NCI-H2081 treated with DMSO at 0.1 percent for 48 hours (cell line): ENCODE measurements at places on chromosomes 11 and 22.

- no peak for DNase-seq
Measured at GRCh38 chr11:66854729-66855211, 2.1 kb upstream of the LRFN4 start.

GRCh38 chr22:40898850-40899357 is 37.0 kb upstream of the DNAJB7 start:
- DNase-seq, result peak; percentile 9

DNA sequence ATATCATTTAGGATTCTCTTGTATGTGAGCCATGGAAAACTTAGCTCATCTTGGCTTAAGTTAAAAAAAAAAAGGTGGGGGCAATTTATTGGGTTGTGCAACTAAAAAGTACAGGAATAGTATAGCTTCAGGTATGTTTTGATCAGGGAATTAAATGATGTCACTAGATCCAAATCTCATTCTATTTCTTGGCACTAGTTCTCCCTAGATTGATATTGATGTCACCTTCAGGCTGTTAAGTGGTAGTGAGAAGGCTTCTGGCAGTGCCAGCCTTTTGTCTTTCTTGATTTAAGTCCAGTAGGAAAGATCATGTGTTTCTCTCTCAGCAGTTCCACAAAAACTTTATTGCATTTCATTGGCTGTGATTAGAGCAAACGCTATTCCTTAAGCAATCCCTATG is 65.0 kb upstream of the ZBED5 start:
- no peak for DNase-seq

GRCh38 chr11:43895601-43896000 is 15.0 kb downstream of the ALKBH3 start:
- DNase-seq, result no peak

- DNase-seq, result no peak
Measured at GRCh38 chr11:76783294-76783895, at the start of gene TSKU. Gene TSKU, plus strand, starts transcription at chr11:76783356. Its CDS starts 12,261 bp downstream, at chr11:76795617.

GRCh38 chr11:70205049-70205725 is 2.1 kb downstream of the FADD start:
- DNase-seq, result no peak

DNA sequence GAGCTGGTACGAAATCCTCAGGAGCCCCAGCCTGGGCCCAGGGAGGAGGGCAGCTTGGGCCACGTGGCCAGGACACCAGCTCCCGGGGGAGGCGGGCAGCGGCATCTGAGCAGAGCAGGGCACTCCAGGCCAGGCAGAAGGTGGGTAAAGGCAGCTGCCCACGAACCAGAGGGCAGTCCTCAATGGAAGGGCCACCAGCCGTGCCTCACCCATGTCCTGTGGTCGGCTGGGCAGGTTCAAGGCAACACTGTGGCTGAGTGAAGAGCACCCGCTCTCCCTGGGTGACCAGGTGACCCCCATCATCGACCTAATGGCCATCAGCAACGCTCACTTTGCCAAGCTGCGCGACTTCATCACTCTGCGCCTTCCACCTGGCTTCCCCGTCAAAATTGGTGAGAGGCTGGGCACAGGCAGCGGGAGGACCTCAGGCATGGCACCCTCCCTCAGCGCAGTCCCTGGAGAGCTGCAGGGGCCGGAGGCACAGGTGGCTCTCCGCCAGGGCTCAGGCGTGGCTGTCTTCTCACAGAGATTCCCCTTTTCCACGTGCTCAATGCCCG is 2.5 kb upstream of the SSH3 start:
- DNase-seq, result no peak

DNA sequence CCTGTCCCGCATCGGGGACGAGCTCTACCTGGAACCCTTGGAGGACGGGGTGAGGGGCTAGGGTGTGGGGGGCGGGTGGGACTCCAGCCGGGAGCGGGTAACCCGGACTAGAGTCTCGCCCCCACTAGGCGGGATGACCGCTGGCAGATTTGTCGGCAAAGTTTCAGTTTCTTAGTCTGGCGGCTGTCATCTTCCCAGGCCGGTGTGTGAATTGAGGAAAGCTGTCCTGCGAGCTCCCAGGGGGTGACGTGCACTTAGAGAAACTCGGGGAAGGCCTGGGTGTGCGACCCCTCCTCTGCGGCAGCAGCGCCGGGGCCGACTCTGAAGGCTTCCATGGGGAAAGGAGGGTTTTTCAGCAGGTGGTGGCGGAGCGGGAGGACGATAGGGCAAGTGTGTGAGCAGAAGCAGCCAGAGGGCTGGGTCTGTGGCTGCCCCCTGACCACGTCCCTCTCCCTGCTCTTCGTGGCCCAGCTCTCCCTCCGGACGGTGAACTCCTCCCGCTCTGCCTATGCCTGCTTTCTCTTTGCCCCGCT is 463 bp downstream of the RAD9A start:
- DNase-seq, result no peak

GRCh38 chr22:20563941-20564371 is 56.5 kb downstream of the MED15 start:
- no peak for DNase-seq

GRCh38 chr22:32478994-32479393 is 4.4 kb downstream of the FBXO7 start:
- DNase-seq, result no peak

DNA sequence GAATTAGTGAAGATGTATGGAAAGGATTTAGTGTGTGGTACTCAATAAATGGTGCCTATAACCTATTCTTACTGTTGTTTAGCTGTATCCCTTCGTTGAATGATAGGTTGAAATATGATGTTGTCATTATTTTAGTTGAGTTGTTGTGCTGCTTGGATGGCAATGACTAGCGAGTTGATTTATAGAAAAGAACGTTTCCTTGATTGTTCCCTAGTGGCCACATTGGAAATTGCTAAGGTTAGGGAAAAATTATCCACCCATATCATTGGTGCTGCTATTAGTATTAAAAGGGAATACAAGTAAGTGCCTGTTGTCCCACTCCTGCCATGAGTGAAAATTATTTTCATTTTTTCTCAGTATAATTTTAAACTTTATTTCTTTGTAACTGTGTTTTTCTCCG is 14.5 kb downstream of the EMSY start:
- DNase-seq, result no peak

DNA sequence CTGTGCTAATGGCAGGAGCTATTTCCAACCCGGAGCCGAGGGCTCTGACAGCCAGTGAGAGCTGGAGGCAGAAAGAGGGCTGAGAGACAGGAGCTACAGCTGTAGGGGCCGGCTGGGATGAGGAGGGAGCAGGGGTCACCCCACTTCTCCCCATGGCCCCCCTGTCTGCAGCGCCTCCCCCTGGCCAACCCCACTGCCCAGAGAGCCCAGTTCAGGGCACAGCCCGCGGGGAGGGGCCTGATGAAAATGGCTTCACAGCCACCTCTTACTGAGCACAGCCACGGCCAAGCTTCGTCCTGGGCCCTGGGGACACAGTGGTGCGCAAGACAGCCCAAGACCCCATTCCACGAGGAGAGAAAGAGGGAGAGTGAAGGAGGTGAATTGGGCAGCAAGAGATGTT is 27.9 kb downstream of the RPL3 start:
- no peak for DNase-seq

GRCh38 chr22:47047321-47048122 is 285.1 kb downstream of the TBC1D22A start:
- no peak for DNase-seq

DNA sequence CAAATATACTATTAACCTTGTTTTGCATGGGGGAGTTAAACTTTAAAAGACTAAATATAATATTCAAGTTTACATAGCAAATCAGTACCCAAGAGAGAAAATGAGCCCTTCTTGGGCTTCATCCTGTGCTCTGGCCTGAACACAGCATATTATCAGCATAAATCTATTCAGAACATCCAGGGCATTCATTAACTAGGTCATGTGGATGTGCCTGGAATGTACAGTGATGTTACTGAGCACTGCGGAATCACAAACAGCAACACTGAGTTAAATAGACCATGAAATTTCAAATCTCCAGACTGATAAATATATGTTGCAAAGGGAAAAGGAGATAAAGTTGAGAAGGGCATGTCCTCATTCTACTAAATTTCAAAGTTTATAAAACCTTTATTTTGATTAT is 426.4 kb downstream of the AASDHPPT start:
- no peak for DNase-seq

DNA sequence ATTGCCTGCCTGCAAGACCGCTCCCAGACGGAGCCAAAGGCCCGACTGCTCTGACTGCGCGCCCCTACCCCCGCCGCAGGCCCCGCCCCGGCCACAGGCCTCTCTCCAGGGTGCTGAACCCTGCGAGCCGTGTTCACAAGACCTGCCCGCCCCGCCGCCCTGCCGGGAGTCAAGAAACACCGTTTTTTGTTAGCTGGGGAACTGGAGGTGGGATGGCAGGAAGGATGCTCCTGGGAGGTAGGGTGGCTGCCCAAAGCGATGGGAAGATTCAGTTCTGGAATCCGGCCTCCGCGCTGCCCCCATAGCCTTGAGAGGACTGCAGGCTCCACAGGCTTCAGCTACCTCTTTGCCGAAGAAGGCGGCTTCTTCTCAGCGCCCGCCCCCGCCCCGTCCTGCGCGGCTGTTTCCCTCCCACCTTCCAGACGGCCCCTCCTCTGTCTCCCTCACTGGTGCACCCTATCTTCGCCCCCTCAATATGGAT is 2.7 kb upstream of the PDE2A start:
- DNase-seq, result no peak

- DNase-seq, result no peak
Measured at GRCh38 chr22:31341386-31342088, 4.6 kb downstream of the PATZ1 start.

- no peak for DNase-seq
Measured at GRCh38 chr11:77035580-77035979, 1.4 kb downstream of the B3GNT6 start.

DNA sequence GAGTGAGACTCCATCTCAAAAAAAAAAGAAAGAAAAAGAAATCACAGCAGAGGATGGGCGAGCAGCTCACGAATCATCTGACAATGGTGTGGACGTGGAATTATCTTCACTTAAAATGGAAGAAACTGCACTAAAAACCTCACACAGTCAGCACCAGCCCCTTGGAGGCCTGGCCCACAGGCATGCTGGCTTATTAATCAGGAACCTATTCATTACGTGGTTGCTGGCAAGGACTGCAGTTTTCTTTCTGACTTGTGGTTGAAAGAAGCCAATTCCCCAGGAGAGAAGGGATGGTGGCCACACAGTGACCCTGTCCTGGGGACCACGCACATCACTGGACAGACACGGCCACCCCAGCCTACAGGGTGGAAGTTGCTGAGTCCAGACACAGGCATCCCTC is 401.1 kb downstream of the CTTN start:
- DNase-seq, result no peak

DNA sequence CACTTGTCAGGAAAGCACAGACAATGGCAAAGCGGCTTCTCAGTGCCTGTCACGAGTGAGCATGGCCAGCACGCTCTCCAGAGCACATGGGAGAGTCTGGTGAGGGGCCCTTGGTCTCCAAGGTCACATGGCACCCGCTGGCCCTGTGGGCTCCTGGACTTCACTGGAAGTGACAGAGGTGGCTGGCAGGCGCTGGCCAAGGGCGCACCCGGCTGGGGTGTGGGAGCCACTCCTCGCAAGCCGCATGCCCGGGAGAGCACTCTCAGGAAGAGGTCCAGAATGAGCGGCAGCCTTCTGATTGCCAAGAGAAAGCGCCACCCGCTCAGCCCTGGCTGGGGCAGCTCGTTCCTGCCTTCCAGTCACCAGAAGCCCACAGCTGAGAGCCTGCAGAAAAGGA is 17.1 kb upstream of the MOB2 start:
- DNase-seq, result no peak

DNA sequence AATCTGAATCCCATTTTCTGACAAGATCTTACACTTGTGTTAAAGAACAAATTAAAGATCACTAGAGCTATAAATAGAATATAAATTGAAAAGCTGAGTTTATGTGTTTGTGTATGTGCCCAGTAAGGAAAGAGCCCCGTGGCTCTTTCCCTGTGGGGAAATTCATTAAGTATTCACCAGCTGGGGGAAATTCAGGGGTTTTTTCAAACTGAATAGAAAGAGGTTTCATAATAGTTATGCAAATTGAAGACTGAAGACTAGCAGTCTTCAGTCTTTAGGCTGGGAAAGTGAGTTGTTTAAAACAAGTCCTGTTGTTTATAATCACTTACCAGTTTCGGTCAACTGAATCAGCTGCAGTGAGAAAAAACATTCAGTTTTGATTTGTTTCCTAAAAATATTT is 11.3 kb upstream of the MS4A7 start:
- DNase-seq, result no peak

- DNase-seq, result no peak
Measured at GRCh38 chr22:35299217-35299672, 449 bp upstream of the TOM1 start.

DNA sequence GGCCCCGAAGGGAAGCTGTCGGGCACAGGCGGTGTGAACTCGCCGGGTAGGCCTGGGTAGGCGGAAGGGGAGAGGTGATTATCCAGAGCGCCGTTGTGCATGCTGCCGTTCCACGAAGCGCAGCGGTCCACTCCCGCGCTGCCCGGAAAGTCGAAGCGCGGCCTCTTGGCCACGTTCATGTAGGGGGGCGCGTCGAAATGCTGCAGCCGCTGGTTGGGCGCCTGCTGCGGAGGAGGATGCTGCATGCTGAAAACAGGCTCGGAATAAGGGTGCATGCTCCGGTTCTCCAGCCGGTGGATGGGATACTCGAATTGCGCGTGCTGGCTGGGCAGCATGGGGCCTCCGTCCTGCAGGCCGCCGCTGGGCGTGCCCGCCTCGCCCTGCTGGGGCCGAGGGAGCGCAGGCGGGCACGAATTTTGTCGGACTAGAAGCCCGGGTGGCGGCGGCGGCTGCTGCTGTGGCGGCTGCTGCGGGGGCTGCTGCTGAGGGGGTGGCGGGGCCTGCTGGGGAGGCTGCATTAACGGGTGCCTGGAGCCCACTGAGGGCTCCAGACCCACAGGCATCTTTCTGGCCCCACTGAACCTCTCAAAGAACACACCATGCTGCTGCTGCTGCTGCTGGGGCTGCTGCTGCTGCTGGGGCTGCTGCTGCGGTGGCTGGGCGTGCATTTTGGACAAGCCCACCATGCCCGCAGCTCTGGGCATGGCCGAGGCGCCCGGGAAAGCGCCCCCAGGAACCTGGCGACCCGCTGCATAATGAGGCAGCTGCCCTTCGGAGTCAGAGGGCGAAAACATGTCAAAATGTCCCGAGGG is 2.3 kb downstream of the MN1 start:
- DNase-seq, result no peak

DNA sequence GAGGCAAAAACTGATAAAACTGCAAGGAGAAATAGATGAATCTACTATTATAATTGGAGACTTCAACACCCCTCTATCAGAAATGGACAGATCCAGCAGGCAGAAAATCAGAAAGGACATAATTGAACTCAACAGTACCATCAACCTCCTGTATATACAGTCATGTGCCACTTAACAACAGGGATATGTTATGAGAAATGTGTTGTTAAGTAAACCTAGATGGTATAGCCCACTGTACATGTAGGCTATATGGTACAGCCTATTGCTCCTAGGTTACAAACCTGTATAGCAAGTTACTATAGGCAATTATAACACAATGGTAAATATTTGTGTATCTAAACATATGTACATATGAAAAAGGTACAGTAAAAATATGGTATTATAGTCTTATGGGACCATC is 66.8 kb upstream of the PHF21A start:
- DNase-seq, result no peak
